ENCODE measurements at places on chromosomes 7 and 10.

DNA sequence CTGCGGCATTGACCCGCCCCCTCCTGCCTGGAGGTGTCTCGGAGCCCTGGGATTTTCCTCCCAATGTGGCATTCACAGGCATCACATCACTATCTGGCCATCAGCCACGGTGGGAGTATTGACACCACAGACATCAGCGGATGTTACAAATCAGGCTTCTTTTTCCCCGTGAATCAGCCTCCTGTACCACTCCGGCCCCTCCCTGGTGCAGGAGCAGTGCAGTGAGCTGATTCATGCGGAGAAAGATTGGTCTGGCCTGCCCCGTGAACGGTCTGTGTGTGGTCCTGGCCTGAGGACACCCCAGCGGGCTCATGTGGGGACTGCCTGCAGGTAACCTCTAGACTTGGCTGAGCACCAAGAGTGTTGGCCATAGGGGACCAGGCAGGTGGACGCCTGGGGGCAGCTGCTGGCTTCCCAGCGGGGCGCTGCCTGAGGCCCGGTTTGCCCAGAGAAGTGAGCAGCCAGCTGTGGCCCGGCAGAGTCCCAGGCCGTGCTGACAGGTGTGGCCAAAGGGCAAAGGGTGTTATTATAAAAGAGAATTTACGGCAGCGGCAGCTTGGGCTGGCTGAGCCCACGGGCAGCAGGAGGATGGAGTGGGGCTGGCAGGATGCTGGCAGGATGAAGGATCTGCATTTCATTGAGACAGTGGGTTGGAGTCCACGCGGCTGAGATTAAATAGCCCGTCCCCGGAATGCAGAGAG is 32.1 kb upstream of the GNA12 start:
- DNase-seq: no peak

DNA sequence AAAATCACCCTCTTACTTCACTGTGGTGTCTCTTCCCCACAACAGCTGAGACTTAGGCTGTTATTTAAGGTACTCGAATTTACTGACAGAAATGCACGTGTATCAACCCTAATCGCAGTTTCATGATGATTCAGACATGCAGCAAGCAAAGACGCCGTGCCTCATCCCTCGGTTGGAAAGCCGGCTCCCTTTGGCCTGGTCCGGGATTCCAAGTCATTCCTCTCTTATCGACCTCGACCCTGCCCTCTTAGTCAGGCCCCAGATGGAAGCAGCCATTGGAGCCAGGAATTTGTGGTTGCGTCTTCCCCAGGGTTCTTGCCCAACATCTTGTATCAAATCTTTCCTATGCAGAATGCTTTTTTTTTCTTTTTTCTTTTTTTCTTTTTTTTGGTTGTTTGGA is 229.5 kb downstream of the GATA3 start:
- no peak for DNase-seq

DNA sequence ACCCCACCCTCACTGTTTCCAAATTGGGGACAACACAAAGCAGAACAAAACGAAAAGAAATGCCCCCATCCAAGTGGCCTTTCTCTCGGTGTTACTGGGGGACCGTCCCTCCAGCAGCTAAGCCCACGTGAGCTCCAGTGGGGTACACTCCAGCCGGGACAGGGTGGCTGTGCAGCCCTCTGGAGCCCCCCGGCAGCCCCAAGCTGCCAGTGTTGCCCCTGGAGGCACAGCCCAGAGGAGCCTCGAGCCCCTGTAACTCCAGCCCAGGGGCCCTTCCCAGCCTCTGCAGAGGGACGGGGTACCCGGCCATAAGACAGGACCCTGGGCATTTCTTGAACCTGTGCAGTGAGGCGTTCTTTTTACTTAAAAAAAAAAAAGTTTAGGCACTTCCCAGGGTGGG is 124.5 kb upstream of the KCTD7 start:
- no peak for DNase-seq

- DNase-seq: no peak
Measured at GRCh38 chr7:94888551-94888950, 18.8 kb upstream of the PPP1R9A start.

DNA sequence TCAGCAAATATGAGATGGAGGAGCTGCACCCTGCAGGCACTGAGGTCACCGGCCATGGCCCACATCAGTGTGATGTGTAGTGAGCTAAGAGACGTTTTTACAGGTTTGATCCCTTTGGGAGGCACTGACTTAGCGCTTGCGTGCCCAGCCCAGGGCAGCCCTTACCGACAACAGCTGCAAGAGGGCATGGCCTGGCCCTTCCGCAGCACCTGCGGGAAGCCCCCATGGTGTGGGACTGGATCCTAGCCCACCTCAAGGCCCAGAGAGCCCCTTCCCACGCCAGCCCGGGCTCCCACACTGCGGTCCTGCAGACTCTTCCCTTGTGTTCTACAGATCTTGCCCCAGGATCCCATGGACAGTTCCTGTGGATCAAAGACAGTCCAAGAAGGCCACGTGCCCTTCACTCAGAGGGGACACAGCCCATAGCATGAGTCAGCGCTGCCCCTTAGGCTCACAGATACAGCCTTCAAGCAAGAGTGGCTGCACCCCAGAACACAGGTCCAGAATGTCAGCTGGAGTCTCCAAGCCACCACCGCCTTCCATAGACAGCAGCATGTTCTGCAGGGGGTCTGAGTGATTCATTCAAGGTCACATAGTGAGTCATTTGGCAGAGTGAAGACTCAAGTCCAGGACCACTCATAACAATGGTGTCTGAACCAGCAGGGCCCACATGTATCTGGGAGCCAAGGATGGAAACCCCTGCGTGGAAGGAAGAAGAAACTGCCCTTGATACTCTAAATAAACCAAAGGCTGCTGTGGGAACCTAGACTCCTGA is 25.4 kb downstream of the TLL2 start:
- no peak for DNase-seq

DNA sequence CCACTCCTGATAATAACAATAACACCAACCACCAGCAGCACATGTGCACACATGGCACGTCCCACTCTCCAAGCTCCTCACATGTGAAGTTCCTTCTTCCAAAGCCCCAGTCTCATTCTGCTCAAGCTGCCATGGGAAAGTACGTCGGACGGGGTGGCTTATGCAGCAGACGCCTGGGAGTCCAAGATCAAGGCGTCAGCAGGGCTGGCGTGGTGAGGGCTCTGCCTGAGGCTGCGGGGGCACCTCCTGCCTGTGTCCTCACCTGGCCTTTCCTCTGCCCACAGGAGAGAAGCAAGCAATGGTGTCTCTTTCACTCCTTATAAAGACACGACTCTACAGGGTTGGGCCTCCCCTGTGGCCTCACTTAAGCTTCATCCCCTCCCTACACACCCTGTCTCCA is 68.8 kb upstream of the INSIG1 start:
- no peak for DNase-seq

GRCh38 chr10:95437669-95438068 is 123.5 kb downstream of the SORBS1 start:
- DNase-seq: no peak

DNA sequence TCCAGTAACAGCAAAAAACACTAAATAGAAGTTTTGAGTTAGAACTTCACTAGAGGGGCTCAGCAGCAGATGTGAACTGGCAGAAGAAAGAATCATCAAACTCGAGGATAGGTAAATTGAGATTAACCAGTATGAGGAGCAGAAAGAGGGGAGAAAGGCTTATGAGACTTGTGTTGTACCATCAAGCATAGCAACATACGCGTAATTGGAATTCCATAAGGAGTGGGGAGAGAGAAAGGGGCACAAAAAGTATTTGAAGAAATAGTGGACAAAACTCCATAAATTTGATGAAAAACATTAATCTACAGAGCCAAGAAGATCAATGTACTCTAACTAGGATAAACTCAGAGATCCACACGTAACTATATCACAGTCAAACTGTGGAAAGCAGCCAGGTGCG is 48.3 kb downstream of the RBAK start:
- DNase-seq: no peak

- DNase-seq: no peak
Measured at GRCh38 chr10:60648761-60649160, 129.5 kb upstream of the CDK1 start.

GRCh38 chr7:76428868-76429805 is 4.4 kb downstream of the ZP3 start:
- no peak for DNase-seq

DNA sequence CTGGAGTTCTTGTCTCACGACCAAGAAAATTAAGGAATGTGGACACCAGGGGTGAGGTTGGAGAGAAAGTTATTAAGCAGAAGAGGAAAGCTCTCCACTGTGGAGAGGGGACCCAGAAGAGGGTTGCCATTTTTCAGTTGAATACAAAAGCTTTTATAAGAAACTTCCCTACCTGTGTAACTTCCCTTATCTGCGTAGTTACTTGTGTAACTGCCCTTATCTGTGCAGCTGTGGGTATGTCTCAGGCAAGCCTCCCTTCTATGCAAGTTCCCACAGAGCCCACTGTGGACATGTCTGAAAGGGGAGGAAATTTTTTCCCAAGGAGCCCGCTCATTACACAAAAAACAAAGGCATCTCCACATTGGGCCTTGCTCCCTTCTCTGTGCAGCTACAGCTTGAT is 94.9 kb downstream of the SVOPL start:
- DNase-seq: no peak

DNA sequence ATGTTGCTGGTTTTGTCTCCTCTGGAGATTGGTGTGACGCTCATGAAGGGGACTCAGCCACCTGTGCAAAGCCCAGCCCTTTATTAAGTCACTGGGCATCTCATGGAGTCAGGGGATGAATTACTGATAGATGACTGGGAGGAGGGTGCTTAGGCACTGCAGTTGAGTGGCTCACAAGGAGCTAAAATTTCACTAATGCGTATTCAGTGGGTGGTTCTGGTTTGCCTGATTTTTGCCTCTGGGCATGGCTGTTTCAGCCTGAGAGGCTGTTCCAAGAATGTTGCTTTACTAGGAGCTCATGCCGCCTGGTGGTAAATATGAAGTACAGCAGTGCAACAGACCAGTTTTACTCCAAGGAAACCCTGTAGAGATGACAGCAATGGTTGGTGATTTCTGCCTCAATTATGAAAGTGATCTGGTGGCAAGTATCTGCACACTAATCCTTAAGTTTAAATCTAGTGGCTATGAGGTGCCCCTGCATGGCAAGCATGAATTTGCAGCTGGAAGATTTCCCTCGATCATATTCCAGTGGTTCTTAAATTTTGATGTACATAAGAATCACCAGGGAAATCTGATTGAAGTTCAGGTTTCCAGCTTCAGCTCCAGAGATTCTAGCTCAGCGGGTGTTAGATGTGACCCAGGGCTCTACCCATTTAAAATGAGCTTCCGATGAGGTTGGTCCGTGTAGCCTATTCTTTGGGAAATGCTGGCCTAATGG is 19.9 kb downstream of the ACTA2 start:
- peak; percentile 10 for DNase-seq

DNA sequence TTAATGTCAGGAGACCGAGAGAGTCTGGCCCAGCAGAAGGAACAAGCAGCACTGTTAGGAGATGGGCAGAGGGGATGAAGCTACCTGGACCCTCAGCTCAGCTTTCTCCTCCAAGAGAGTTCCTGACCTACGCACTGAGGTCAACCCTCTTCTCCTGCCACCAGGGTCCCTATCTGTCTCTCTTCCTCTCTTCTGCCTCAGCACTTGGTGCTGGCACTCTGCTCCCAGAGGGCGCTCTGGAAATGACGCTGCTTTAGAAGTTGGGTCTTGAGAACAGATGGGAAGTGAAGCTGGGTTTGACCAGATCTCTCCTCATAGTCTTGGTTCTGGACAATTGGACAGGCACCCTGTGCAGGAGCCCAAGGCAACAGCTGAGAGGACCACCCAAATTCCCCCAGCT is 216.0 kb upstream of the AGK start:
- DNase-seq: no peak

DNA sequence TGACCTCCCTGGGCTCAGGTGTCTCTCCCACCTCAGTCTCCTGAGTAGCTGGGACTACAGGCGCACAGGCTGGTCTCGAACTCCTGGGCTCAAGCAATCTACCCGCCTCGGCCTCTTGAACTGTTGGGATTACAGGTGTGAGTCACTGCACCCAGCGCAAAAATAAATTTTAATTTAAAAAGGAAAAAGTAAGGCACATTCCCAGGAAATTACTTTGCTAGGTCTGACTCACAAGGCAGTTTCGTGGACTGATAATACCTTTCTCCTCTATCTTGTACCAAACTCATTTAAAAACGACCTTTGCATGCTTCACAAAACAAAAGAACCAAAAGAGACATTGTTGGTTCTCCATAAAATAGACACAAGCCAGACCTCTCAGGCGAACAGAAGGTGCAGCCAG is 29.7 kb downstream of the PARP12 start:
- DNase-seq: no peak

- no peak for DNase-seq
Measured at GRCh38 chr7:101754424-101755159, 62.8 kb upstream of the CUX1 start.

DNA sequence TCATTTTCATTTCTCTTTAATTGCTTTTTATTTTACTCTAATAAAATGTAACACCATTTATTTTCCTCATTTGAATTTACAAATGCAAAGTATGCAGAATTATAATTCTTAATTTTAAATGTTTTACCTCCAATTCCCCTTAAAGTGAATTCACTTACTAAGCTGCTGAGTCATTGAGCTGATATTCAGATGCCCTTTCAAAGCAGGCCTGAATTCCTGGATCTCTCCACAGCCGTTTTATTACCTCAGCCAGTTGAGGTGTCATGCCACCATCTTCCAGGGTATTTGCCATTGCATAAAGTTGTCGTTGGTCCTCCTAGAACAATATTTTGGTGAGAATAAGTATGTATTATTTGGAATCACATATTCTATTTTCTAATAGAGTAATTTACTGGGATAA is 33.2 kb downstream of the GNAT3 start:
- DNase-seq: no peak

DNA sequence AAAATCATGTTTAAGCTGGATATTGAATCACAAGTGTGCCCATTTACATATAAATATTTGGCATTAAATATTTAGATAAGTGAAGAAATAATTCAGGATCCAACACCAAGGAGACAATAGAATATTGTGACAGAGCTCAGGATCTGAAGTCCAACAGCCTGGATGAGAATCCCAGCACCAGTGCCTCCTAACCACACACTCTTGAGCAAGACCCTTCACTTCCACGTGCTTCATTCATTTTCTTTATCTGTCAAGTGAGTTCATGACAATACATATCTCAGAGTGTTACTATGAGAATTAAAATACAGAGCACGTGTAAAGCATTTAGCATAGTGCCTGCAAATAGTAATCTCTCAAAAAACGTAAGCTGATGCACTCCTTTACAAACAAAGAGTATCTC is 78.4 kb upstream of the IKZF1 start:
- DNase-seq: no peak

DNA sequence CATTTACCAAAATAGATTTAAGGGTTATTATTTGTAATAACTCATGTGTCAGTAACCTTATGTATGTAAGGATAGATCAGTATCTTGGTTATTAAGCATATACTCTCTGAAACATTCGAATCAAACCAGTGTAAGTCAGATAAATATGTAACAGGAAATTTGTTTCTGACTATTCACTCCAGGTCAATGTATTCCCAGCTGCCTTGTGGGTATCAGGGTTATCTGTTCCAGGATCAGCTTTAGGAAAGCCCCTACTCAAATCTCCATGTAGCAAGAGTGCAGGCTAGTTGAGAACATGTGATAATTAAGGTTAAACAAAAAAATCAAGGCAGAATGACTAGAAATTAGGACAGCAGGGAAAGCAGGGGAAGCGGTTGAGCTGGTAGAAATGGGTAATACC is 201.7 kb downstream of the AUTS2 start:
- DNase-seq: no peak

Measured in stimulated activated CD4-positive, alpha-beta T cell treated with anti-CD3 and anti-CD28 coated beads, TNF-alpha, amount 100 ng/mL, for 1 hour (primary cell).